ENCODE measurements at places on chromosomes 6 and 20. TPM values are rescaled to one million over a fixed set of nuclear protein-coding genes. Genes with fewer than 3 reads are reported as not detected.

SIGLEC1 gene
- total RNA-seq: not detected

ETV7 gene
- 0.42 TPM for total RNA-seq

C6orf58 gene
- total RNA-seq: not detected

MYL9 gene
- total RNA-seq: 274 TPM

KCNK16 gene
- not detected for total RNA-seq

DDO gene
- not detected for total RNA-seq

TMEM217 gene
- 1.6 TPM for total RNA-seq

IL17F gene
- not detected for total RNA-seq

GRCh38 chr6:52509281-52510212, 67.3 kb downstream of the TRAM2 start:
- no peak for DNase-seq

GRCh38 chr6:125041740-125042459, 79.7 kb downstream of the RNF217 start:
- DNase-seq: no peak

GRCh38 chr6:11143394-11144371, 32.2 kb upstream of the ERVFRD-1 start:
- no peak for DNase-seq

DNA sequence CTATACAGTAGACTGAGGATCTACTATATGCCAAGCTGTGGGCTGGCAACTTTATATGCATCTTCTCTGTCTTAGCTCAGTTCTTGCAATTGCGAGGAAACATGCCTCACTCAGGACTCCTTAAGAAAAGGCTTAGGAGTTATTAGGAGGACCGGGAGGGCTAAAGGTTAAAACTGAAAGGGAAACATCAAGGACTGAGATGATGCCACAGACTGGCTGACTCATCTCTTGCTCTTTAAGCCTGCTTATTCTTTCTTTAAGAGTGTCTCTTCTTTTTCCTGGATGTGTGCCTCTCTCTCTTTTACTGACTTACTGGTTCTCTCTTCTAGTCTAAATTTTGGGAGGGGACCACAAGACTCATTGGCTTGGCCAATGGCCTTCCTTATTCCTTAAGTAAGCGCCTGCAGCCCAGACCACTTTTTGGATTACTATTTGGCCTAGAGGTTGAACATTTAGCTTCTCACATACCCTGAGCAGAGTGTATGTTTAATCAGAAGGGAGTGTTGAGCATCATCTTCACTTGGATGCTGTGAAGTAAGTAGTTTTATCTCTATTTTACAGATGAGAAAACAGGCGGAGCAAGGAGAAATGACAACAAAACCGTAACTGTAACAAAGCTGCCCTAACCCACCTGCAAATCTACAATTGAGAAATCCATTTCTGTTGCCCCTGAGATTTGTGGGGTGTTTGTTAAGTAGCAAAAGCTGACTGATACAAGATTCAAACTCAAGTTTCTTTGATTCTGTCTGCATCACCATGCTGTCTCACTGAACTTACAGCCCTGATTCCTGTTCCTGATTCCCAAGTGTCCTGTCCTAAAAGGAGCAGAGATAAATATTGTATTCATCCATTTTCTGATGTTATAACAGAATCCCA, 7.2 kb upstream of the SDC4 start:
- no peak for DNase-seq

DNA sequence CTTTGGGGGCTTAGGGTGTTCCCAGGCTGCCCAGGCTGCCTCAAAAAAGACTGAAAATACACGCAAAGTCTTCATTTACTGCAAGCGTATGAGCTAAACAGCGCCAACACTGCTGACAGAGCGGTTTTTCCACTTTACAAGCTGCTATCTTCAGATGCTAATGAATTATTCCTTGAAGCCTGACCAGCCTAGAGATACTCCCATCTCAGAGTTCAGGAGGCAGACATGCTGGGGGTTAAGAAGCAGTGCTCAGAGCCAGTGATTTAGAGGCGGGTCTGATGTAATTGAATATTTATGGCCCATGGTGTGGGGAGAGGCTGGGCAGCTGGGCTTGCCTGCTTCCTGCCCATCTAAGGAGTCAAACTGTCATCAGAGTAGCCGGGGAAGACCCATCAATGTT, 241.4 kb downstream of the SLC24A3 start:
- peak; percentile 33 for DNase-seq

- no peak for DNase-seq
These were observed 177.4 kb downstream of the TFAP2A start for GRCh38 chr6:10237298-10238038.

GRCh38 chr6:168307015-168307694, 12.4 kb downstream of the DACT2 start:
- no peak for DNase-seq

GRCh38 chr6:160424256-160424655, 76.1 kb downstream of the SLC22A3 start:
- no peak for DNase-seq

DNA sequence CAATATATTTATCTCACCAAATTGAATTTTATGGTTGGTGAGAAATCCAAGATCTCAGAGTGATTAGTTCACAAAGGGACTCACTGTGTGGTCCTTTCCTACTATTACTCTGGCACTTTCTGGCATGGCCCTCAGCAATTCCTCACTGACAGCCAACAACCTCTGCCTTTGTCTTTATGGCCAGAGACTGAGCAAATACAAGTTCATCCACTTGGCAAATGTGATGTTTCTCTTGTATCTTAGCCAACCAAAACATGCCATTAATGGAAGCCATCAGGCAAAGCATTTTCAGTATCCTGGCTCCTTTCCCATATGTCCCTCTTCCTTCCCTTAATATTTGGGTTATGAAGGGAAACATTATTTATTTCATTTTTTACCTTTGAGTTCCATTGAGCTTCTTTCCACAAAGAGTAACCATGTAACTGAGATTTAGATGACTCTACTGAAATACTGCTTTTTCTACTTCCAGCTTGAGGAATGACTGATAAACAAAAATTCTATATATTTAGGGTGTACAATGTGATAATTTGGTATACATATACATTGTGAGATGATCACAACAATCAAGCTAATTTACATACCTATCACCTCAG, 30.8 kb upstream of the SMLR1 start:
- DNase-seq: no peak

- no peak for DNase-seq
These were observed 29.2 kb upstream of the CNKSR3 start for GRCh38 chr6:154539593-154540269.

- peak; percentile 68 for DNase-seq
These were observed at the start of gene LKAAEAR1 for GRCh38 chr20:64083804-64084684. LKAAEAR1 (minus strand) TSS chr20:64084398; CDS start chr20:64084219, 179 bp downstream.

- DNase-seq: peak; percentile 50
These were observed 61.2 kb downstream of the GFOD1 start for GRCh38 chr6:13425943-13426931.

GRCh38 chr20:48777821-48778220, 50.0 kb downstream of the PREX1 start:
- DNase-seq: no peak

DNA sequence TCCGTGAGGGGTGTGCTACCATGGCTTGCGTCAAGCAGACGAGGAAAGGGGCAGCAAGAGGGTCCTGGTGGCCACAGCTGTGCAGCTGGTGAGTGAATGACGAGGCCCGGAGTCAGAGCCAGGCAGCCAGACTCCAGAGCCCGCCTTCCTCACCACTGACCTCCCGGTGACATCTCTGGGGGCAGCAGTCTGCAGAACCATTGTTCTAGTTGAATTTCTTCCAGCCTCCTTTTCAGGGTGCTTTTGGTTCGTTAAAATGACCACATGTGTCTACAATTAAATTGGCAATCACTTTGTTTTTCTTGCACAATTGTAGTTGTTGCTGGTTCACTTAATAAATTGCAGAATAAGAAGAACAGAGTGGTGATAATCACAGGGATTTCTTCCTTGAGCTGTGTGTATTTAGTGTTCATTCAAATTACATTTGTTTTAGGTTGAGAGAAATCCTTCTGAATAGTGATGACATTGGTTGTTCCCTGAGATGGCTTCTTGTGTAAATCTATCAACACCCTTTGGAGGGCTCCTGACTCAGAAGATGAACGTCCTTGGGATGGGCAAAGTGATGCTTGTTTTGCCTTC, 96.4 kb downstream of the TULP4 start:
- DNase-seq: no peak

GRCh38 chr6:37187321-37188022, 17.5 kb downstream of the PIM1 start:
- DNase-seq: peak; percentile 40

GRCh38 chr20:8780915-8781314, 288.0 kb upstream of the PLCB4 start:
- no peak for DNase-seq

- no peak for DNase-seq
These were observed 15.9 kb downstream of the OR2A4 start for GRCh38 chr6:131685266-131685780.

DNA sequence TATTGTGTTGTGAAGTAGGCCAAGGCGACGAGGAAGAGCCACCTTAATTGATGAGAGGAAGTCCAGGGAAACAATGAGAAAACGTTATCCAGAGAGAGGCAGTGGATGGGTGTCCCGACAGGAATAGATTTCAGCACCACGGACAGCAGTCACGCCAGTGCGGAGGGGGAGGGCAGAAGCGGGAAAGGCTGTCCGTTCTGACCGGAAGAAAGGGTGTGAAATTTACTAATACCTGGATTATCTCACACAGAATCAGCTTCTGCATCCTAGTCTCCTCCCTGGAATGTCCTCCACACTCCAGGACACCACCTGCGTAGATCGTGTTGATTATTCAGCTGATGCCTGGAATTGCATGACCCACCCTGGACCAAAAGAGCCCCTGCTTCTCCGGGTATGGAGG, 7.4 kb upstream of the BPIFA3 start:
- peak; percentile 96 for DNase-seq

DNA sequence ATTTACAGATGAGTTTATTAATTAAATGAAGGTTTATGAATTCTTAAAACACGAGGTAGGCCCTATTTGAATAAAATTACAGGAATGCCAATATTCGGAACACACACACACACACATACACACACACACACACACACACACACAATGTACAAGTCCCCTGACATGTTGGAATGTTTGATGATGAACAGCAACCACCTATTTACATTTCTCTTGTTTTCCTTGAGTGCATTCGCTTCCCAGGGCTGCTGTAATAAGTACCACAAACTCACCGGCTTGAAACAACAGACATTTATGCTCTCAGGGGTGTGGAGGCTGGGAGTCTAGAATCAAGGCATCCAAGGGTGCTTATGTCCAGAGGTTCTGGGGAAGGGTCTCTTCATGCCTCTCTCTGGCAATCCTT, 90.3 kb downstream of the SLC22A3 start:
- DNase-seq: no peak

DNA sequence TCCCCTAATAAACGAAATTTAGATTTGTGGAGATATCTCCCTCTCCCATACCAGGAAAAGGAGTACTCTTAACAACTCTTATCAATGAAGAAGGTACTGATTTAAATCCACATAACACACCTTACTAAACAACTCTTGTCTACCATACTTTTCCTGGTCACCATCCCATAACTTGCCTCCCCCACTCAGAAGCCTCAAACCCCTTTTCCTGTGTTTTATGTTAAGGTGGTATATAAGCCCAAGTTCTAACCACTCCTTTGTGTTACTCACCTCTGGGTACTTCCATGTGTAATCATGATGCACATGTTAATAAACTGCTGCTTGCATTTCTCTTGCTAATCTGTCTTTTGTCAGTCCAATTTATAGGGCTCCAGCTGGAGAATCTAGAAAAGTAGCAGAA, 330.7 kb downstream of the CD83 start:
- DNase-seq: no peak

GRCh38 chr20:19463597-19463996, 251.2 kb downstream of the SLC24A3 start:
- DNase-seq: peak; percentile 55

GRCh38 chr6:152135755-152136448, 328.4 kb downstream of the ESR1 start:
- no peak for DNase-seq

Measured in endodermal cell (in vitro differentiated cells).